ENCODE measurements at places on chromosomes 7 and 10.

GRCh38 chr10:113823389-113823788 lies 30.5 kb downstream of the DCLRE1A start:
- no peak for DNase-seq

GRCh38 chr7:80330434-80330833 lies 181.4 kb downstream of the GNAT3 start:
- DNase-seq, result no peak

DNA sequence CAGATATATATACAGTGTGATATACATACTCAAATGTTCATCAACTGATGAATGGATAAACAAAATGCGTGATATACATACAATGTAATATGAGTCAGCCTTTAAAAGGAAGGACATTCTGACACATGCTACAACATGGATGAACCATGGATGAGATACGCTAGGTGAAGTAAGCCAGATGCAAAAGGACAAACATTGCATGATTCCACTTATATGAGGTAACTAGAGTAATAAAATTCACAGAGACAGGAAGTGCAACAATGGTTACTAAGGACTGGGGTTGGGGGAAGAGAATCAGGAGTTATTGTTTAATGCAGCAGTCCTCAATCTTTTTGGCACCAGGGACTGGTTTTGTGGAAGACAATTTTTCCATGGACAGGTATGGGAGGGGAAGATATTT lies 47.3 kb upstream of the PIK3AP1 start:
- DNase-seq, result no peak

GRCh38 chr7:157831143-157831905 lies 494.5 kb downstream of the DNAJB6 start:
- DNase-seq, result no peak
